ENCODE measurements at places on chromosomes 3 and 15.

GRCh38 chr3:189999718-190000117 is 121.0 kb downstream of the P3H2 start:
- no peak for DNase-seq

DNA sequence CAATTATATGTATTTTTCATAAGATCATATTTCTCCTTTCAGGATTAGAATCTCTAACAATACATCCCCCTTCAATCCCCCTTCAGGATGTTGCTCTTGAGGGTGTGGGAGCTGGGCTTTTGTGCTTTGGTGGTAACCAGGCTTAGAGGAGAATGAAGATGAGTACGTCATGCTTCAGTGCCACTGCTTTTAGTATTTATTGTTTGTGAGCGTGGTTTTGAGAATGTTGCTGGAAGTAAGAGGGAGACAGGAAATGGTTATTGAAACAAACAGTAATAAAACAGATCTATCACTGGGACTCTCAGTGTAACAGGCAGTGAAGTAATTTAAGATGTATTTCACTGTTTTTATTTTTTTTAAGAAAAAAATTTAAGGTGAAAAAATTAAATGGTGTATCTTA is 35.3 kb downstream of the GBE1 start:
- DNase-seq = peak; percentile 40

- no peak for DNase-seq
Observed at GRCh38 chr3:126100269-126100633, 16.3 kb upstream of the SLC41A3 start.

DNA sequence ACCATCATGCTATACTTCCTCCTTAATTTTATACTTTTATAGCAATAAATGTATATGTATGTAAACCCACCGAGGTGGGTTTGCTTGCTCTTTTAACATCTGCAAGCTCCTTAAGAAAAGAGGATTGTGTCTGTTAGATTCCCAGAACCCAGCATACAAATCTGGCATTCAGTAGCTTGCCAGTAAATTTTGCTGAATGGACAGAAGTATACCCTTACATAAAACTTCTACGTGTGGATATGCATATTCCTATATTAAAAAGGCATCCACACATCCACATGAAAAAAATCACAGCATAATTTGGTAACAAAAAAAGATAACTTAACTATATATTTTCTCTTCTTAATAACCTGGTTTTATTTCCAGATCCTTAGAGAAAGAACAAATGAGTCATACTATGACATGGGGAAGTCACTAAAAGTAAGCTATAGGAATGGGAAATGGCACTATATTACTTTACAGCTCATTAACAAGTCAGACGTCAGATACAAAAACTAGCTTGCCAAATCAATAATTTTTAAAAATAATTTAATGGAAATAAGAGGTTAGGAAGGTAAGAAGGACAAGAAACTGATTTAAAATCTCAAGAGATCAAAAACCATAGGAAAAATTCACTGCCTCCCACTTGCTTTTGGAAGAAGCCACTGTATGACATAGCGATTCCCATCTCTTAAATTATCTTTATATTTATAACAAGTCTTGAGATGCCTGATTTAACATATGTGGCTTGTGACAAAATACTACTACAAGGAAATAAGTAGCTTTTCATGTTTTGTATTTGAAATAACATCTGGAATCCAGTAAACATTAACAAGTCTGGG is 68.7 kb downstream of the SUMF1 start:
- DNase-seq = no peak
